ENCODE measurements at places on chromosomes 2 and 18. TPM values are rescaled to one million over a fixed set of nuclear protein-coding genes. Genes with fewer than 3 reads are reported as not detected.

REG3A gene
- not detected for total RNA-seq

FAM124B gene
- total RNA-seq: not detected

SIX3 gene
- not detected for total RNA-seq

FAM161A gene
- 2.6 TPM for total RNA-seq

PMS1 gene
- 41.0 TPM for total RNA-seq

GRP gene
- not detected for total RNA-seq

DNA sequence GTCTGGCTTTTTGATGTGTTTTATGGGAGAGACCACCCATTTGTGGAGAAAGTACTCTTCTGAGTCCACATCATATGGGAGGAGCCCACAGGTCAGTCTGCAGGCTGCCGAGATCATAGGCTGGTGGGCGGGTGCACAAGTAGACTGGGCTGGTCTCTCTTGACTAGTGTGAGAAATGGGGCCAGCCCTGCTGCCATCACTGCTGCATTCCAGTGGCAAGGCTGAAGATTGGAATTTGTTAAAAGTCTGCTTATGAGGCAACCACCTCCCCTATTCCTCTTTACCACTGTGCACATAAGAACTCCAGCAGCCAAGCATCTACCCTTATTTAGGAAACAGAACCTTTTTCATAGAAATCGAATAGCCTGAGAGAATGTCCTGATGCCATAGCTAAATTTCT is 200.7 kb downstream of the DIS3L2 start:
- no peak for DNase-seq

- peak; percentile 72 for DNase-seq
Observed at GRCh38 chr18:49668574-49669275, 106.9 kb downstream of the LIPG start.

DNA sequence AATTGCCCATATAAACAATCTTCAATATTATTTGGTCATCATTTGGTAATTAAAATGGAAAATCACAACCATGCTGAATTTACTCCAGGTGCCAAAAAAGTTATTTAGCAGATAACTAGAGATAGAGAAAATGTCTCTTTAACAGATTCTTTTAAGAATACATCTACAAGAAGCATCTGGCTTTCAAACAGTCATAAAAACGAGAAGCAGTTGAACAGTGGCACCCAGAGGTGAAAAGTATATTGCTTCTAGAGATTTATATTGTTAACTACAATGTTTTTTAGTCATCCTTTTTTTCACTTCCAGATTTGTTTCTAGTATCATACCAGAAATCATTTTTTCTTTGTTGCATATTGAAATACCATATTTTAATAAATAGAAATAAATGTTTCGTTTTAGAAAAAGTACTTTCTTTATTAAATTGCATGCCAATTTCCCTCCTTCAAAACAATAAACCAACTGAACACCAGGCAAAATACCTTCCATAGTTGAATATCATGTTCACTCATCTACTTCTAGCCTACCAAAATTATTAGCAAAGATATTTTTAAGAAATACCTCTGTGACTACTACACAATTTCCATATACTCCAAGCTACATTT is 65.4 kb upstream of the HNRNPA3 start:
- peak; percentile 69 for DNase-seq

GRCh38 chr2:224283466-224283965 is 118.4 kb downstream of the FAM124B start:
- DNase-seq: no peak

- peak; percentile 67 for DNase-seq
Observed at GRCh38 chr2:7539760-7540159, 622.5 kb downstream of the RNF144A start.

GRCh38 chr2:27069436-27069835 is 2.0 kb downstream of the OST4 start:
- DNase-seq: no peak

- DNase-seq: no peak
Observed at GRCh38 chr2:241812730-241813643, 4.0 kb downstream of the NEU4 start.

- peak; percentile 96 for DNase-seq
Observed at GRCh38 chr18:56124186-56124585, 514.2 kb downstream of the TXNL1 start.

GRCh38 chr2:170817093-170818035 is 677 bp downstream of the GAD1 start:
- DNase-seq: peak; percentile 27

DNA sequence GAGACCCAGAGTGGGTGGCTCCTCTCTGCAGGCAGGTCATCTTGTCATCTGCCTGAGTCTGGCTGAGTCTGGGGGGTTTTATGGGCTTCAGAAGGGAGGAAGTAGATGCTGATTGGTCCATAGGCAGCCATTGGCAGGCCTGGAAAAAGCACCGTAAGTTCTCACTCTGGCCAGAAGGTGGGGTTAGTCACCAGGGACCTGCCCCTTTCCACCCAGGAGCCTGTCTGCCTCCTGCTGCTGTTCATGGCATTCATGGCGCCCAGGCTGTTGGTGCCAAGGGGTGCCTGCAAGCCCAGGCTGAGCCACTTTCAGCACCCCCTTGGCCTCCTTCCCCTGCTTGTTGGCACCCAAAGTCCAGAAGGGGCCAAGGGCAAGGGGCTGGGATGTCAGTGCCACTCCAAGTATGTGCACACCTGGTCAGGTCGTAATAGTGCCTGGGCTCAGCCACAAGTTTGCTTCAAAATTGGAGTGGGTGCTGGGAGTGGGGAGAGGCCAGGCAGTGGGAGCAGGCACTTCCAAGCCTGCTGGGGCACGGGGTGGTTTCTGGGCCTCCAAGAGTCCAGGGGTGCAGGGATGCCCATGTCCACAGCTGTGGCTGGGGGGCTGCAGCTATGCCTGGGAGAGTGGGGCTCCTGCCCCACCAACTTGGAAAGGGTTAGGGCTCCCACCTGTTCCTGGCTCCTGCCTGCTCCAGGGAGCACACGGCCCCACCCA is 178.1 kb downstream of the FAM210A start:
- no peak for DNase-seq

DNA sequence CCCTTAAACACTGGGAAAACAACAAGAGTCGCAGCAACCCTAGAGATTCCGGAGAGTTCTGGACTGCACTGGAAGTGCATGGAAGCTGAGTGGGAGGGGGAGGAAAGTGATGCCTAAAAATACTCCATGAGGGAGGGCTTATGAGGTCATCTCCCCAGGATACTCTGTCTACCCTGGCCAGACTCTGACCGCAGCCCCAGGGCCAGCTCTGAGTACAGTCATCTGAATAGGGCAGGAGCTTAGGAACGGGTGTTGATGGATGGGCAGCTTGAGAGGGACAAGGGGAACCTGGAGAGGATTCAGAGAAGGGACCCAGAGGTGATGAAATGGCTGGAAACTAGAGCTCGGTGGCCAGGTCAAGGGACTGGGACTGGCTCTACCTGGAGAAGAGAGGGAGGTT is 79.3 kb upstream of the IGFBP5 start:
- peak; percentile 87 for DNase-seq

DNA sequence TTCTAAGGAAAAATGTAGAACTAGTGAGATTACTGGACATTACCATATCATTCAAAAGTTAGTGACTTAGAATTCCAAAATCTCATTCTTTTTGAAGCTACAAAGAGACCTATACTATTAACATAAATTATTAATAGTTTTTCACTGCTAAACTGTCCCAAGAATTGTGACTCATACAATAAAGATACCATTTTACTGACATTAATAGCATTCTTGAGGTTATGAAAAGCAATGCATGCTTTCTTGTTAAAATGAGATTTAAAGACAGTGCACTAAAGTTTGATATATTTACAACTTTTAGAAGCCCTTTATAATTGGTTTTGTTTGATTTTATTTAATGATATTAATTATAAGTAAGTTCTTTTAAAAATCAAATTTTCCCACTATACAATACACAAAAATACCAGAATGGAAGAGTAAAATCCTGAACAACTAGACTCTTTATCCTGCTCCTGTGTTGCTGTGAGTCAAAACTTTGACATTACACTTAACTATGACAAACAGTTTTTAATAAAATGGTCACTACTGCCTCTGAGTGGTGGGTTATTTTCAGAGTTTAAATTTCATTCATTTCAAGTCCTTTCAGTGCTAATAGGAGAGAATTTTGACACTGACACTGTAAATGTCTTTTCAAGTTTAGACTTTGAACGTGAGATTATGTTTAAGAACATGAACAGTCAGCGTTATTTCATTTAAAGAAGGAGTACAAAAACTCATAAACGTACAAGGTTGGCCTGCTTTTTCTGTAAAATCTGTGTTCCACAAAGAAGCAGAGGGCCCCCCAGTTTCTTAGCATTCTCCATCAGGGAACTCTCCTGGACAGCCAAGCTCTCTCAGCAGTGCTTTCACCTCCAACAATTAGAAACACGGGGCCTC is 54.5 kb downstream of the FAM124B start:
- DNase-seq: peak; percentile 45

DNA sequence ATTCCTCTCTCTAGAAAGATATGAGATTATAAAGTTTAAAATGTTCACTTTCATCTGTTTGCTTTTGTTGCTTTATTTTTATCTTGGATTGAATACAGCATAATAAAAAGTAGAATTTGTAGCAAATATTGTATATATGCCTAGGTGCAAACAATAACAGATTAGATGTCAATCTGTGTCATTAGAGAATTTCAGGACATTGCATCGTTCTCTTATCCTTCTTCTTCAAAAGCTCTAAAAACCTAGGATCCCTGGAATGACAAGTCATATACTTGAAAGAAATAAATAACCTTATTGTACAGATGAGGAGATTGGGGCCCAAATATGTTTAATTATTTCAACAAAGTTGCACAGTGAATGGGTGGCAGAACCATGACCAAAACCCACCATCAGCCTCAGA is 102.8 kb upstream of the BZW1 start:
- DNase-seq: no peak

DNA sequence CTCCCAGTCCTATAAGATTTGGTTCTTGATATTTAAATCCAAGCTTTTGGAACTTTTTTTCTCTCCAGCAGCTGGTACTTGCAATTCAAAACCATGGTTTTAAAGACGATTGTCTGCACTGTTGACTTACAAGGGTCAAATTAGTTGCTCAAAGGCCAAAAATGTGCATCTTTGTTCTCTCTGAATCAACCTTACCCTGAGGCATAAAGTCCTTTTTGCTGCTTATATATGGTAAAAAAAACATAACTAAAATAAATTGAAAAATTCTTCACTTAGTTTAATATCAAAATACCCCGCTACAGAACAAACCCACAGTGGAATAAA is 592.7 kb downstream of the XIRP2 start:
- no peak for DNase-seq

- peak; percentile 39 for DNase-seq
Observed at GRCh38 chr2:12861344-12861930, 144.7 kb downstream of the TRIB2 start.

DNA sequence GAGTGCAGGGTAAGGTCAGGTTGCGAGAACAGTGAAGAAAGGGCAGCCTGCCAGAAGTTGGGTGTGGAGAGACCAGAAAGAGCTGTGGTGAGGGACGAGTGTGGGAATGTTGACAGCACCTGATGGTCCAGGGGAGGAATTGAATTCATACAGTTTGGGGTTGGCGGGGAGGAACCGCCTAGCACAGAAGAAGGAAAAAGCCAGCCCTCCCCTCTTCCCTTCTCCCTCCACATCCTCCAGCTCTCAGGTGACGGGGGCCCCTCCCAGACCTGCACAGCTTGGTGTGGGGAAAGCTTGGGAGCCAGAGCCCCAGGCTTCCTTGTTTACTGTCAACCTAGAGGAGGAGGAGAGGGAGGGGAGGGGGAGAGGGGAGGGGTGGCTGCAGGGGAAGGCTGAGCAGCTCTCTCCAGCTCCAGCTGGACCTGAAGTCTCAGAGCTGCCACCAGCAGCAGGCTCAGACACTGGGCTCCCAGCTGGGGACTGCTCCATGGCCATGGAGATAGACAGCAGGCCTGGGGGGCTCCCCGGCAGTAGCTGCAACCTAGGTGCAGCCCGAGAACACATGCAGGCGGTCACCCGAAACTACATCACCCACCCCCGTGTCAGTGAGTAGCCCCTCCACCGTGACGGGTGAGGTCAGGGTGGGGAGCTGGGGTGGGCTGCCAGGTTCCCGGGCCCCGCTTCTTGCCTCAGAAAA is at the start of gene ATP6V1B1:
Gene ATP6V1B1, plus strand, starts transcription at position 433 of the 697 bp plus-strand sequence. Its CDS starts 55 bp downstream, at position 488.
- no peak for DNase-seq

- DNase-seq: no peak
Observed at GRCh38 chr2:36238106-36238505, 117.5 kb upstream of the CRIM1 start.

GRCh38 chr18:79387615-79388014 is 8.1 kb upstream of the NFATC1 start:
- DNase-seq: no peak

DNA sequence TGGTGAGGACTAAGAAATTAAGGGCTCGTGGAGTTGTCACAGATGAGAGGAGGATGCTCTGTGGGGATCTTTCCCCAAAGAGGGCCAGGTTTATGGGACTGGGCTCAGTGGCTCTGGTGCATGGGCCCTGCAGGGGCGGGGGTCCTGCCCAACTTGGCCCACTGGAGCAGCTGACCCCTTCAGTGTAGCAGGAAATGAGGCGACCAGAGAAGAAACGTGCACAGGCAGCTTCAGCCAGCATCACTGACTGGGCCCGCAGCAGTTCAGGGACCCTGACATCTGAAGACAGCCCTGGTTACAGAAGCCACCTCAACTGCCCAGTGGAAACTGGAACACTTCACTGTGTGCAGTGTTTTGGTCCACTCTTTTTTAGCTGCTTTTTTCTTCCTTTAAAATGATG is 72.8 kb downstream of the EMILIN2 start:
- DNase-seq: no peak

- no peak for DNase-seq
Observed at GRCh38 chr2:106011380-106011779, 182.7 kb downstream of the UXS1 start.

Data from fibroblast of lung (primary cell).